Stimulated activated CD8-positive, alpha-beta memory T cell treated with anti-CD3 and anti-CD28 coated beads, Interleukin-4, amount 100 ng/mL, for 1 hour (primary cell): ENCODE measurements at places on chromosomes 3 and 15.

- DNase-seq = no peak
These were observed 511.9 kb downstream of the ZIC1 start for GRCh38 chr3:147921051-147921450.

DNA sequence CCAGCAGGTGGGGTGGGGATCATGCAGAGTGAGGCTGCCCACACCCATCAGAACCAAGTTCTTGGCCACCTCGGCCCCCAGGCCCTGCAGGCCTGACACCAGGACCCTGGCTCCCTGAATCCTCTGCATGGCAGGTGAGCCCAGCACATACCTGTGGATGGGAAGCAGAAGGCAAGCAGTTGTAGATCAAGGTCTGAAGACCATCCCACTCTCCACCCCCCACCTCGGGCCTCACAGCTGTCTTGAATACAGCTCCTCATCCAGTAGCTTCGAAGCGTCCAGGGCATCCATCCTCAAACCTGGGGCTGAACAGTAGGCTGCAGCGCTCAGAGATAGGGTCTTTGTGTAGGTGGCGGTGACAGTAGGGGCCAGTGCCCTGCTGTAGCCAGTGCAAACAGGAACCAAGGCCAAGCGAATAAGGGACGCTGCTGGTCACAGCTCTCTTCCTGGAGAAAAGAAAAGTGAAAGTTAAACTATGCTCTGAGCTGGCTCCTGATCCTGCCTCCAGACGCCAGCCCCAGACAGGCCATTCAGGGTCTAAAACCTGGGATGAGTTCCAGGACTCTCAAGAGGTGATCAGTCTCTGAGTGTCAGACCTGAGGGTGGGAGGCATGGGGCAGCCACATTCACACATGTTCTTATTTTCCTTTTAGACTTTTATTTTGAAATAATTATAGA is at the start of gene UBA7:
UBA7 (minus strand) TSS at position 457 of the 678 bp plus-strand sequence; CDS start at position 291, 166 bp downstream.
- DNase-seq = no peak

GRCh38 chr3:142604940-142605339 is 8.7 kb downstream of the PLS1 start:
- no peak for DNase-seq

DNA sequence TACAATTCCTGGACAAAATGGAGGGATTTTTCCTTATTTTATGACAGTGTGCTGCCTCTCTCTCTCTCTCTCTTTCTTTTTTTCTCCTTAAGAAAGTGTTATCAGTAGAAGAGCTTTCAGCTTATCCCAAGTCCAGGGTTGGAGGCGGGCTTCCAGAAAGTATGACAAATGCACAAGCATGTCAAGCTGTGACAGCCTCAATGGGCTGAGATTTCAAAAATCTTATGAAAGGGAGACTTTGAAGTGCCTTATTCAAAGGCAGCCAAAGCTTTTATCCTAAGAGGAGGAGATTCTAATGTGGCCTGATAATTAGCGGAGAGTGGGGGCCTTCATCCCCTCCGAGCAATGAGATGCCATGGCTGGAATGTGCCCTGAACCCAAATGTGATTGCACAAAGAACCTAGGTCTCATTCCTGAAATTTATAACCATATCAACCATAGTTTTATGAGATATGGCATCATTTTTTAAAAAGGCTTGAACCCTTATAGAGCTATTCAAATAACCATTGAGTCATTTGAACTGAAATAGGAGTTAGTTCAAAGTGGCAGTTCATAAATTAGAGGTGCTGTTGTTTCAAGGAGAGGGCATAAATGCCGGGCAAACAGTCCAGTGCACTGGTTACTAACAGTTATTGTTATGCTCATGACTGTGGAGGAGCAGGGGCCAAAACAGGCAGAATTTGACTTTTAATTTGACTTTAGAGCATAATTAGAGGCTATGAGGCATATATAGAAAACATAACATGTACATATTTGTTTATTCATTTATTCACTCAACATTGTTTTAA is 261.6 kb upstream of the THRB start:
- DNase-seq = no peak

GRCh38 chr15:43132830-43133429 is 456 bp upstream of the TMEM62 start:
- DNase-seq = no peak

DNA sequence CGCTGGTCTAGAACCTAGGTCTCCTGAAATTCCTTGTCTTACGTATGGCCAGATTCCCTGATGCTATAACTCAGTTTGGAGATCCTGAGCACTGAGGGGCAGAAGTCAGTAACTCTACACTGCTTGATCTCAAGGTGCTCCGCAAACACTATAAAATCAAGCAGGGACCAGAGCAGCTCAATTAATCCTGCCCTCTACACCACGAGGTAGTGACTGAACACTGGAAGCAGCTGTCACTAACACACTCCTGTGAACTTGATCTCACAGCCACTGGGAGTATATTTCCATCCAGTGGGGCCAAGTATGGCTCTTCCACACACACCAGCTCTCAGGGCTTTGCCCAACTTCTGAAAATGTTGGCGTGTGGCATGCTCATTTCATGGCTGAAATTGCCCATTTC is 51.0 kb downstream of the EDEM1 start:
- no peak for DNase-seq

GRCh38 chr3:185831990-185832389 is 7.1 kb upstream of the IGF2BP2 start:
- DNase-seq = no peak

- no peak for DNase-seq
These were observed 11.8 kb upstream of the CSTA start for GRCh38 chr3:122313281-122313680.
